ENCODE measurements at places on chromosomes 4 and X.

DNA sequence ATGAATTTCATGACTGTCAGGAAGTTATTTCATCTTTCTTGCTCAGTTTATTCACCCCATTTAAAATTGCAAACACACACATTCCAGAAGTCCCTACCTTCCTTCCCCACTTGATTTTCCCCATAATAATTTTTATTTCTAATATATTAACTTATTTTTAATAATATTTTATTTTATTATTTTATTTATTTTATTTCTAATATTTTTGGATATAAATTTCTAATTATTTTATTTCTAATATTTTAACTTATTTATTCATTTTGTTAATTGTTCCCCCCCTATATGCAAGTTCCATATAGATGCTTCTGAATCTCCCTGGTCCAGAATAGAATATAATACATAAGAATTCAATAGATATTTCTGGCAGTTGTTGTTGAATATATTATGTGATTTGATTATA is 293.7 kb upstream of the CPEB2 start:
- DNase-seq, result no peak

GRCh38 chr4:1379351-1379781 is 26.9 kb downstream of the NKX1-1 start:
- DNase-seq, result no peak

DNA sequence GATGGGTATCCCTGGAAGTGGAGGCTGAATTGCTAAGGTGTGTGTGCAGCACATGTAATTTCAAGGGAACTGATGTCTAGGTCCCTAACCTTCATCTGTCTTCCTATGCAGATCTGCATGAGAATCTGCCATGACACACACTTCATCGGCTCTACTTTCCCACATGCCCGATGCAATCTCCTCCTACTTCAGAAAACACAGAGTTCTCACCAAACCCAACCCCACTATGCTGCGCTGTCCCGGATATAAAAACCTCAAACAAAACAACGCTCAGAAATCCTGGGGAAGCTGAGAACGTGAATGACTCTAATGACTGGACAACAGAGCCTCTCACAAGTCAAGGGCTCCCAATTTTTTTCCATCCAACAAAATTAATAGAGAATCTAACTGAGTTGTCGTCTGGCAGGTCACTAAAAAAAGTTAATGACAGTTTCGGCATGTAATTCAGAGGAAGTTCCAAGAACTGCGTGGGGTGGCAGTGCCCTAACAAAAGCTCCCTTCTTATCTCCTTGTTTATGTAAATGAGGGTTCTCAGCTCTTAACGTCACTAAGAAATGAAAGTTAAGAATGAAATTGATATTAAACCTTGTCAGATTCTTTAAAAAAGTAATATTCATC is 39.0 kb downstream of the STX18 start:
- no peak for DNase-seq

DNA sequence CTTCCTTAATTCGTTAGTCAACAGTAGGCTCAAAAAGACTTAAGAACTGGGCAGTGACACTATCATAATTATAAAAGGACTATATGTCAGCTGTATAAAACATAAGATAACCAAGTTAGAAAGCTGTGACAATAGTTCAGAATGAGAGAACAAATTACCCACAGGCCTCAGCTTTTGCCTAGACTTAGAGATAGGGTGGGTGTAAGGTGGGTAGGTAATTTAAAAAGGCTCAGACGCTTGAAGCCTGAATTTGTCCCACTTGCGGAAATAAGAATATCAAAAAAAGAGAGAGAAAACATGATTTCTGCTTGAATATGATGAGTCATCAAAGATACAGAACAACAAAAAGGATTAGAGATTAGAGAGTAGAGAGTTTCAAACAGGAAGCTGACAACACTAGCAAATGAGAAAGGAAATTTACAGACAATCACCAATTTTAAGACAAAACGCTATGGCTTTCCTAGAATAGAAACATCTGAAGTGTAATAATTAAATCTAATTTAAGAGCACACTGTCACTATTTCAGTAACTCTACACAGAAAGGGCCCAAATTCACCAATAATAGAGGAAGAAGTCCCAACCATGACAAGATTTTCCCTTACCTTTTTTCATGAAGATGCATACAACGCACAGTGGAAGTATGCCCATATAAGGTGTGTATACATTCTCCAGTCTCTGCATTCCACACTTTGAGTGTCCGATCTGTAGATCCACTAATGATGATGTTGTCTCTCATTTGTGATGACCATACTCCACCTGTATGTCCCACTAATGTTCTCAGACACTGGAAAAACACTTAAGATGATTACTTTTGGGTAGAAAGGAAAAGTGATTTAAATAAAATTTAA is 208.1 kb downstream of the FBXW7 start:
- no peak for DNase-seq

DNA sequence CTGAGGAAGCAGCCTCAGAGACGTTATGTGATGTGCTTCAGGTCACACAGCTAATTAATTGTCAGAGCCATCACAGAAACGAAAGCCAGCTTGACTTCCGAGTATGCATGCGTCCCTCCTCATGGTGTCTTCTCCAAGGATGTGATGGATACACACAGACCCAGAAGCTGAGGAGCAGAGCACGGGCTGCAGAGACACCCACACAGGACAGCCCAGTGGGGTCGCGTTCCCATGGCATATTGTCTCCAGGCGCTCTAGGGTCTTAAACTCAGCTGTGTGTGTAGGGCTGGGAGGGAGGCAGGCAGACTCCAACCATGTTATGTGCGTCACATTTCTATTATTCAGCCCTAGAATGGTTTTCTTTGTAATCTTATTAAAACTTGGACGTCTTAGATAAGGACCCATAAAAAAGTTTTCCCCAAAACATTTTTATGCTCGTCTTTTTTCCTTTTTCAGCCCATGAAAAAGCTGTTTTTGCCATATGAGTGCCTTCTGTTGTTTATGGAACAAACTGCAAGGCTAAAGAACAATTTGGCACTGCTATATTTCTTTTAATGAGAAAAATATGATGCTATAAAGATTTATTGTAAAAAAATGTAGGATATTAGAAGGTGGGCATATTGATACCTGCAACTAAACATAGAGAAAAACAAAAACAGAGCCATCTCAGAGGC is 48.5 kb downstream of the TENM3 start:
- no peak for DNase-seq

DNA sequence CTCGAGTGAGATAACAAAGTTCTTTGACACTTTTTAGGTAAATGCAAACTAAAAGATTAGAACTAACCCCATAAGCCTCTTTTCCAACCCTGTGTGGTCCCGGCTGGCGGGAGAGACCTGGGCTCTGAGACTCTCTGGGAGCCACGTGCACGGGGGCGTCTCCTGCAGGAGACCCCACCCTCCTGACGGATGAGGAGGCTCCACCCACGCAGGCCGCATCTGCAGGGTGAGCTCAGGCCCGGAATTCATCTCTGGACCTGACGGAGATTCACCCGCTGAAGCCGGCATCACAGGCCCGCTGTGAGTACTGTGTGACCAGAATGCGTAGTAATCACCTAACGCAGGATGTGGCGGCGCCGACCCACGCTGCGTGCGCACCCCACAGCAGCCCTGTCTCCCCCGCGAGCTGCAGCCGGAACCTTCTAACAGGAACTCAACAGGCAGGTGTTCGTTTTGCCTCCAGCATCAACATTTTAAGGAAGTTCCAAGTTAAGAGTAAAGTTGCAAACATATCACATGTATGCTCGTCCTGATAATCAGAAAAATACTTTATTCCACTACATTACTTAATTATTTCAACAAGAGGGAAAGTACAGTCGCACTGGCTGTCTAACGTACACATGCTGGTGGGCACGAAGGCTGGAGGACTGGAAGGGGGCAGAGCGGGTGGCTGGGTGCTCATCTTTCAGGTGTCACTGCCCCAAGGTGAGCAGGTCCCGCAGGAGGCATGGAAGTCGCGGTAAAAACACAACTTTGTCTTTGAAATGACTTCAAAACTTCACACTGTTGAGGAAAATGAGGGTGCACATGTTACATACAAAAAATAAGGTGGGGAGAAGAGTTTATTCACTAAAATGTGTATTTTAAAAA is 44.5 kb downstream of the FGFRL1 start:
- DNase-seq, result peak; percentile 38
